ENCODE measurements at places on chromosomes 2 and 18.
A peak's percentile ranks its signal among the peaks of the same experiment; 100 is the strongest.

DNA sequence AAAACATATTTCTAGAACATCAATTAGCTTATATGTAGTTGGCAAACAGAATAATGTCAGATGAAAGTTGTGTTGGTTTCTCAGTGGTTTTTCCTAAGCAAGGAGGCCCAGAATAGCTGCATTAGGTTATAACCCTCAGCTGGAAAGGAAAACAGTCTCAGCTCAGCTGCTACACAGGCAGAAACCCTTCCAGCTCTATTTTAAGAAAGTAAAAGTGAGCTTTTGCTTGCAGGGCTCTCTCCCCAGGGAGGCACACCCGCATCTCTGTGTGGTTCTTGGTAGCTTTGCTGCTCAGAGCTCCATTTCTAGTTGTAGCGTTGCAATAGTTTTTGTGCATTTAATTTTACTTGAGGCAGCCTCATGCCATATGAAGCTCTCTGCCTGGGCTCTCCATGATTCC is 54.6 kb downstream of the PIKFYVE start:
- DNase-seq: peak; percentile 6

DNA sequence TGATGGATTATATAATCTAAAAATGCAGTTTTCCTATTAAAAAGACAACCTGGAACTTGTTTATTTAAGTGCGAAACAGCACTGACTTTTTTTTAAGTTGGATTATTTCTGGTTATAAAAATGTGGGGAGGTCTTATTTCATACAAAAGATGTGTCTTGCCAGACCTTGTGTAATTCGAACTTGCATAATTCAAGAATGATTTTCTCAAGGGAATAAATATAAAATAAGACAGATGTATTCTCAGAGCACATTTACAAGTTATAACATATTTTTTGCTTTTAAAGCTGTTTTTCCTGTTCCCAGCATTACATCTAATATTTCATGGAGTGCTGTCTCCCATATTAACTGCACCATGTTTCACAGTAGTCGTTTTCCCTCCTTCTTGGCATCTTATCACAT is 263.1 kb downstream of the CDH20 start:
- DNase-seq: no peak

- peak; percentile 40 for DNase-seq
Observed at GRCh38 chr2:196750977-196751631, 48.4 kb downstream of the GTF3C3 start.

DNA sequence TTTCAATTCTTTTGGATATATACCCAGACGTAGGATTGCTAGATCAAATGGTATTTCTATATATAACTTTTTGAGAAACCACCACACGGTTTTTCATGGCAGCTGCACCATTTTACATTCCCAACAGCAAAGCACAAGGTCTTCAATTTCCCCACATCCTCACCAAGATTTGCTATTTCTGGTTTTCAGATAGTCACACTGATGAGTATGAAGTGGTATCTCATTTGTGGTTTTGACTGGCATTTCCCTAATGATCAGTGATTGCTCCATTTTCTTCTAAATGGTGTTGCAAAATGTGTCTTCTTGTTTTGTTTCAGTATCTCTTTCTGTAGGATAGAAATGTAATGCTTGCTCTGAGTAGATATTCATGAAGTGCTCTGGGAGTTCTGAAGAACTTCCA is 52.0 kb downstream of the ANKRD44 start:
- DNase-seq: peak; percentile 60

DNA sequence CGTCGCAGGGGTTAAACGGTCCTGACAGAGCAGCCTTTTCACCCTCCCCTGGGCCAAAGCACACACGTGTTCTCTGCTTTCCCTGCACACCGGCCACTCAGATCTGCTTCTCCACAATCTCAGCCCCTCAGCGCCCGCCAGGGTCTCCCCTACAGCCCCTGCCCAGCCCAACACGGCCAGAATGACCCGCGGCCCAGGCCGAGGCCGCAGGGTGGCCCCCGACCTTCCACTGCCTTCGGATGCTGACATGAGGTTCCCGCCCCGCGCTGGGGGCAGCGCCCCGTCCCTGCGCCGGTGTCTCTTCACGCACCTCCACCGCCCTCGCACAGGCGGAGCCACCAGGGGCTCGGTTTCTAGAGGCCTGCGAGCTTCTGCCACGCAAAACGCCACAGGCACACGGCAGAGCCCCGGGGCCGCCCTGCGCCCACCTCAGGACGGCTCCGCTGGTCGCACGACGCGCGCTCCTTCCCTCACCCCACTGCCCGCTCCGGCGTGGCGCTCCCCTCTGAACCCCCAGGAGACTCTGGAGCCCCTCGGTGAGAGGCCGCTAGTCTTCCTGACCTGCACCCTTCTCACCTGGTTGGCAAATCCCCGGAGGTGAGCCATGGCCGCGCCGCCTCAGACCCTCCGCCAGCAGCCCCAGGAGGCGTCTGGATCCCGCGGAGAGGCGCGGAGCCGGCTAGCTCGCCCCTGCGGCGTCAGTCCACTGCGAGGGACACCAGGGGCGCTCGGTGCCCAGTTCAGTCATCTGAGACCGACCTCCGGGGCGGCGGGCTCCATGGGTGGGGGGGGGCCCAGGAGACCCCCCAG is 749 bp downstream of the STK25 start:
- no peak for DNase-seq

DNA sequence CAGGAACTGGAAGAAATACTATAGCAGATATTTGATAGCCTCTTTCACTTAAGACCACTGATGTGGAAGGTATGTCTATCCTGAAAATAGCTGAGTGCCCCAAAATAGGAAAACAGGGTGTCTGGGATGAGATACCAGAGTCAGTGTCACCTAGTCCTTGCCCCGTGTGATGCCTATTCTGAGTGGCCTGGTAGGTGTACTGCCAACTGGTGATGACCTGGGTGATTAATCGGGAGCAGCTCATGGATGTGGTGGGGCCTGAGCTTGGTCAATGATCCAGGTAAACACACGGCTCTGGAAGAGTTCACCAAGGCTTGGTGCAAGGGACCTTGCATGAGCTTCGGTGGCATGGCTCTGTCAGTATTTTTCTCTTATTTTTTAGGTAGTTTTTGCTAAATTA is 95.2 kb downstream of the TANC1 start:
- no peak for DNase-seq

DNA sequence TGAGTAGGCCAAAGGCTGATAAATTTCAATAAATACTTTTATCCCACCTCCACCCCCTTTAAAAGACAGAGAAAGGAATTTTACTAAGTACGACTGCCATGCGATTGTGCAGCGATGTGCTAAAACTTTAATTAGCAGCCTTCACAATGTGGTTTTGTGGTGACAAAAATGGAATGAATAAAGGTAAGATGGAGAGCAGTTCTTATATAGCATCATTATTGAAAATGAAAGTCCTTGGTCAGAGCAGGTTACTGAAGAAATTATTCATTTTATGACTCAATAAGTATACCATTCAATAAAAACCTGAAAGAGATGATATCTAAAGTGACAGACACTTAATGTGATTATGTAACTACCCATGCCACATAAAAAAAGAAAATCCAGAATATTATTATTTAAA is 33.2 kb upstream of the MTIF2 start:
- no peak for DNase-seq

DNA sequence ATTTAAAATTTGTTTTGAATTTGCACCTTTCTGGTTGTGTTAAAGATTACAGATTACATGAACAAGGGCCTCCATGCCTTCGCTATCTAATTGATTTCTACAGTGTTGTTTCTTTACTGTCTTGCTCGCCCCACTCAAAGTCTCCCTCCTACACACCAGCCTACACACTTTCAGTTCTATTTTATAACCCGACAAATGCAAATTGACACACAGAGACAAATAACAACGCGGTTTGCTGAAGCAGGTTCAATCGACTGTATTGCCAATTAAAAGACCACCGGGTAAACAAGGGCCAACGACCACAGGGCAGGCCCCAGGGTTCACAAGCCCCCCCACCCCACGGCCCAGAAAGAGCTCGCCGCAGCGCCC is 869 bp downstream of the STARD7 start:
- no peak for DNase-seq

GRCh38 chr2:161709428-161709827 is 85.2 kb downstream of the SLC4A10 start:
- no peak for DNase-seq

DNA sequence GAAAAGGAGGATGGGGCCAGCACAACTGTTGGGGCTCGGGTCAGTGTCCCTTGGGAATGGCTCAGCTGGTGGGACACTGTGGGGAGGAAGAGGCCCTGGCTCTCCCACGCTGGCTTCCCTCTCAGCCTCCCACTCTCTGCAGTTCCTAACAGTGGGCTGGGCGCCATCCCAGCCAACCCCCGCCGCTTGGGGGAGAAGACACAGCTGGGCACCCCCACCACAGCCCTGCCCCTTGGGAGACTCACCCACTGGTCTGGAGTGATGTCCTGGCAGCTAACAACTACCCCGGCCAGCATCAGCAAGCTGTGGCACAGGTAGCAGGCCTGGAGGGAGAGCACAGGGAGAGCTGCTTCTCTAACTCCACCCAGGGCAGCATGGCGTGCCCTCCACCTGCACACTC is 8.3 kb upstream of the SEMA4C start:
- DNase-seq: no peak

DNA sequence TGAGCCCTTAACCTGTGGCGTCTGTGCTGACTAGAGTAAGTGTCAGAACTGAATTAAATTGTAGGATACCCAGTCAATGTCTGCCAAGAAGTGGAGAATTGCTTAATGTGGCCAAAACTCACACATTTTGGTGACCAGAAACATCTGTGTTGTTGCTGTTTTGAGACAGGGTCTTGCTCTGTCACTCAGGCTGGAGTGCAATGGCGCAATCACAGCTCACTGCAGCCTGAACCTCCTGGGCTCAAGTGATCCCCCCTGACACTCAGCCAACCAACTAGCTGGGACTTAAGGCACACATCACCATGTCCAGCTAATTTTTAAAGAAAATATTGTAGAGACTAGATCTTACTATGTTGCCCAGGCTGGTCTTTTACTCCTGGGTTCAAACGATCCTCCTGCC is 34.4 kb upstream of the RTN4 start:
- no peak for DNase-seq

DNA sequence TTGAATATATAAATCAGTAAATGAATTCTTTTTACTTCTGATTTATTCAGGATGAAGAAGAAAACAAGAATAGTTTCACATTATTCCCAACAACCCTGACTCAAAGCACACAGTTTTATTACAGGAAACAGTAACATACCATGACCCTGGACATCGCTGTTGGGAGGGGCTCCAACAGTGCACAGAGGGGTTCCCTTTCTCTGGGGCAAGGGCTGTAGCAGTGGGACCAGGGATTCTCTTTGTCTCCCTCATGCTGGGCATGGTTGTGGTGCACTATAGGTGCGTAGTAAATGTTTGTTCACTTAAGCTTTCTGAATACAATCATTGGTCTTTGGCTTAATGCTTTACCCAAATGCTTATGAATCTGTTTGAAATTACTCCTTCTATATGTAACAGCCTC is 189.4 kb downstream of the BCL2 start:
- DNase-seq: no peak

DNA sequence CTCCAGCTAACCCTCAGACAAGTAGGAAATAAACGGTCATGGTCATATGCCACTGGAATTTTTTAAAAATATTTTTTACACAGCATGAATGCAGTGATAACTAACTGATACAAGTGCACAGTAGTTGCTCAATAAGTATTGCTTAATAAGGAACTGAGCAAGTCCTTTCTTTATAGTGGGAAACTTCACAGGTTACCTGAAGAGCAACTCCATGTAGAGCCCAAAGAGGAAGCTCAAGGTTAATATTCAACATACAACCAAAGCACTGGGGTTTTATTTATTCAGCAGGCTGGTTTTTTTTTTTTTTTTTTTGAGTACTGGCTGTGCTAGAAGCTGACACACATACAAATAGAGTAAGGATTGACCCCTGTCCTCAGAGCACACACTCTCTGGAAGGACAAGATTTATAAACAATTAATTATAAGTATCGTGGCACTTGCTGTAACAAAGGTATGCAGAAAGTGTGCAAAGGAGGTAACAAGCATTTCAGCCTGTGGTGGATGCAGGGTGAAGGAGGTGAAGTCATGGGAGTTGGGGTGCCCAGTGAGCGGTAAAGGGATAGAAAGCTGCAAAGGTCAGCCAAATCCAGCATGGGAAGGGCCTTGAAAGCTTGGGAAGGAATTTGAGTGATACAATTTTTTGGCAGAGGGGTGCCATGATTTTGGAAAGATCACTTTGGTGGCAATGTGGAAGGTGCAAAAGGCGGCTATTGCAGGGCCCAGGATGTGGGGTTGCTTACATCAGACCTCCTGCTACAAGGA is 52.7 kb downstream of the ATOH8 start:
- no peak for DNase-seq

DNA sequence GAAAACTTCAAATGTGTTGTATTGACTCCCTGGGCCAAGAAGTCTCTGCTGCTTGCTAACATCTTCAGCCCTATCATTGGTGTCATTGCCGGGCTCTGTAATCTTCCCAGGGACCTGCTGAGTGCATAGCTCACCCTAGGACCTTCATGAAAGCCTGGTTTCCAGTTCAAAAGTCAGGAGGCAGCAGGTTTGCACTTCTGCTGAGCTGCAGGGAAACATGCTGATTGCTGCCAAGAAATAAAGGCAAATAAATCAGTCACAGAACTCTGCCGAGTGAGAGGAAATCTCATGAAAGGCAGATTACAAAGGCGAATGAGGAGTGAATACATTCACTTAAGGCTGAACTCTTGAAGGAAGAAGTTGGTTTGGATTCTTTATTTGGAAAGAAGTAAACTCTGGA is 1947.6 kb upstream of the CELF4 start:
- DNase-seq: no peak

DNA sequence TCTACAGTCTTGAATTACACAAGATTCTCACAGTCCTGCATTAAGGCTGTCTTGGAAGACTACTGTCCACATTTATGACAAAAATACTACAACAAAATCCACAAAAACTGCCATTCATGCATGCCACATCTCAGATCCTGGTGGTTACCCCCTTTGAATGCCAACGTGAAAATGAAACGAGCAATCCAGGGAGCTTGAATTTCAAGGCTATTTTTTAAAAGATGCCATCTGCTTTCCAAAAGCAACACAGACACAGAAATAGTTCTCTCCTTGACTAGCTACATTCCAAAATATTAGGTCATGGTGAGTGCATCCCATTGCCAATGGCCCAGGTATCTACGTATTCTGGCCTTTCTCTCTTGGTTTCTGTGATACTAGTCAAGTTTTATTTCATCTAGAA is 36.3 kb downstream of the IRS1 start:
- peak; percentile 73 for DNase-seq

DNA sequence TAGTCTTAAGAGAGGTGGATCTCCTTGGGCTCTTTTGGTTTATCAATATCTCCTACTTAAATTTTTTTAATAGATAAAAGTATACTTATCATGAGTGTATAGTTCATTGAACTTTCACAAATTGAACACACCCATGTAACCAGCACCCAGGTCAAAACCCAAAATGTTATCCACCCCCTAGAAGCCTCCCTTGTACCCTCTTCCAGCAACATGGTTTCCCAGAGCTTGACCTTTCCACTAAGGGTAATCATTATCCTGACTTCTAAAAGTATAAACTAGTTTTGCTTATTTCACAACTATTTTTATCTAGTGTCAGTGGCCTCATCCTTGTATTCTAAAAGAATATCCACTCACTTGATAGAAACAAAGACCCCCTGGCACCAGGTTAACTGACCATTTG is 106.8 kb downstream of the MDH1 start:
- no peak for DNase-seq

GRCh38 chr2:9474361-9475057 is at the start of gene IAH1:
Gene IAH1, plus strand, starts transcription at chr2:9474551. Its CDS starts 16 bp downstream, at chr2:9474567.
- DNase-seq: peak; percentile 23
